ENCODE measurements at places on chromosomes 4 and X.

DNA sequence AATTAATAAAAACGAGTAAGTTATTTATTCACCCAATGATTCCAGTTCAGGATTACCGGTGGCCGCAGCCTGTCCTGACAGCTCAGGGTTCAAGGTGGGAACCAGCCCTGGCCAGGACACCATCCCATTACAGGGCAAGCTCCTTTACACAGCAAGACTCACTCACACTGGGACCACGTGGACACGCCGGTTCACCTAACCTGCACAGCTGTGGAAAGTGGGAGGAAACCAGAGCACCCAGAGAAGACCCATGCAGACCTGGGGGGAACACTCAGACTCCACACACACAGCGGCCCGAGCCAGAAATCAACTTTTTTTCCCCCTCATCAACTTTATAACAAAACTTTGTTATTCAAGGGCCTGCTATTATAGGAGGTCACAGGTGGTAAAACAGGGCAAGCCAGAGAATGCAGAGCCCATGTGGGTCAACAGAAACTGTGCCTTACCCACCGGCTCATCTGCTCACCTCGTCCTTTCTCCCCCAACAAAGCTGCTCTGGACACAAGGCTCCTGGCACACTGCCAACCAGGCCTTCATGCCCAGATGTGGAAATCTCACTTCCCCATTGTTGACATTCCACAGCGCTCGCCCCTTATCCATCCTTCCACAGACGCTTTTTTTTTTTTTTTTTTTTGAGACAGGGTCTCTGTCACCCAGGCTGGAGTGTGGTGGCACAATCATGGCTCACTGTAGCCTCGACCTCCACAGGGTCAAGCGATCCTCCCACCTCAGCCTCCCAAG, 8.0 kb upstream of the ODAPH start:
- DNase-seq, result no peak

GRCh38 chrX:123337886-123338639, 154.0 kb downstream of the GRIA3 start:
- no peak for DNase-seq

- DNase-seq, result no peak
These were observed 75.9 kb upstream of the TMEM164 start for GRCh38 chrX:109926743-109927662.

- no peak for DNase-seq
These were observed 21.0 kb downstream of the SMARCAD1 start for GRCh38 chr4:94228493-94229216.

GRCh38 chr4:11196927-11197522, 231.7 kb downstream of the HS3ST1 start:
- no peak for DNase-seq

- no peak for DNase-seq
These were observed 96.8 kb downstream of the FNIP2 start for GRCh38 chr4:158865520-158866177.

GRCh38 chrX:16005917-16006316, 117.4 kb upstream of the GRPR start:
- DNase-seq, result no peak

- DNase-seq, result no peak
These were observed 435.5 kb downstream of the GABRG1 start for GRCh38 chr4:45688341-45688740.

GRCh38 chr4:55959655-55960054, 10.9 kb downstream of the CEP135 start:
- DNase-seq, result no peak

- no peak for DNase-seq
These were observed 21.5 kb downstream of the FHDC1 start for GRCh38 chr4:152957437-152958171.

- DNase-seq, result no peak
These were observed 12.0 kb downstream of the DHRSX start for GRCh38 chrX:2488621-2489285.

DNA sequence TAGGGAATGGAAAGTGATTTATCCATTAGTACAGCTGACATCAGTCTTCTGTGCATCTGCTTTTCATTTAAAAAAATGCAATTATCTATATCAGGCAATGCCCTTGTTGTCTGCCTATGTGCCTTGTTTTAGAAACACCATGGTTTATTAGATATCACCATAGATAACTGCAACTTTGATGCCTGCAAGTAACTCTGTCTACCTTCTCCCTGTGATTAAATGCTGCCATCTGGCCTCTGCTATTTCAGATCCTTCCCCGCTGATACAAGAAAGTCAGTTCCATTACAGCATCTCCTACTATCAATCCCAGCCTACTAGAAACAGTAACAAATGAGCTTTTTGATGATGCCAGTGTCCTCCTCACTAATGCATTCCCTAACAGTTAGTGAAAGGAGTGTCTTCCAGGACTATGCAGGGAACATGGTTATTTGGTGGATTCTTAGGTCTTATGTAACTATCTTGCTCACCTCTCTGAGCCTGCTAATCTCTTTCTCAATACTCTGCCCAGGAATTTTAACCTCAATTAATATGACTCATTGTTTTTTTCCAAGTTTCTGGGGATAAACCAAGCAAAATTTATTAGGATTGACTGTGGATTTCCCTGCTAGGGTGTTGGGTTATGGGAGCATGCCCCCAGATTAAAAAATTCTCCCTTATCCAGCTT, 444.9 kb downstream of the RAPGEF2 start:
- DNase-seq, result no peak

DNA sequence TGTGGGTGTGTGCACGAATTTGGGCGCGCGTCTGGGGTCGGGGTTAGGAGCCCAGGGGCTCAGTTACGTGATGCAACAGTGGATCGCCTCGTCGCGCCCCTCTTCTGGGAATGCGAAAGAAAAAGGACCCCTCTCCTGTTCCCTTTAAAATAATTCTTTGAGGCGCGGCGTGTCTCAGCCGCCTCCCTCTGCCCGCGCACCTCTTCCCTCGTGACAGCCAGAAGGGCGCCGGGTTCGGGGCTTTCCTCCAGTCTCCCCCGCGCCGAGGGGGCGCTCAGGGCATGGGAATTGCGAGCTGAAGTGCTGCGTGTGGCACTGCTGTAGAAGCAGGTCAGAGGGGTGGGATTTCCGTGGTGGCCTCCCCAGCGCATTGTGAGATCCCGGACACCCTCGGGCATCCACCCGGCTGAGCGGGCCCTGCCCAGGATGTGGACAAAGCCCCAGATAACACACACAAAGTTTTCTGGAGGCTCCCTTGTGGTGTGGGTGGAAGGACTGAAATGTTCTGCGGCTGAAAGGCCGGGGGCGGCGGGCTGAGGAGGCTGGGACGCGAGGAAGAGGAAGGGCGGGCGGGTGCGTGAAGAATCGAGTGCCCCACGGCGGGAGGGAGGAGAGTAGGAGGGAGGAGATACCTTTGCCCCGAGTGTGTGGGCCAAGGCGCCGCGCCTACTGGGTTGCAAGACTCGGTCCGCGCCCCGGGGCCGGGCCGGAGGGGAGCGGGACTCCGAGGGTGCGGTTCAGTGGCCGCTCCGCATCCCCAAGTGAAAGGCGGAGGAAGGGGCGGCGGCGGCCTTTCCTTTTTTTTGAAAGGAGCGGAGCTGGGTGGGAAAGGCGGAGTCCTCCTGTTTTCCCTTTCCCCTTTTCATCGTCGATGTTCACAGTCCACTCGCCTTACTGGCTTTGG, 752 bp downstream of the SEPTIN11 start:
- DNase-seq, result no peak

- DNase-seq, result no peak
These were observed 2.3 kb upstream of the RNF212 start for GRCh38 chr4:1115528-1116293.

All from activated naive CD4-positive, alpha-beta T cell (primary cell).